Caudate nucleus (tissue), 63 donors: ENCODE measurements at places on chromosomes 1 and 21.

- no peak for DNase-seq
These were observed 20.3 kb downstream of the USP24 start for GRCh38 chr1:55194851-55195250.

DNA sequence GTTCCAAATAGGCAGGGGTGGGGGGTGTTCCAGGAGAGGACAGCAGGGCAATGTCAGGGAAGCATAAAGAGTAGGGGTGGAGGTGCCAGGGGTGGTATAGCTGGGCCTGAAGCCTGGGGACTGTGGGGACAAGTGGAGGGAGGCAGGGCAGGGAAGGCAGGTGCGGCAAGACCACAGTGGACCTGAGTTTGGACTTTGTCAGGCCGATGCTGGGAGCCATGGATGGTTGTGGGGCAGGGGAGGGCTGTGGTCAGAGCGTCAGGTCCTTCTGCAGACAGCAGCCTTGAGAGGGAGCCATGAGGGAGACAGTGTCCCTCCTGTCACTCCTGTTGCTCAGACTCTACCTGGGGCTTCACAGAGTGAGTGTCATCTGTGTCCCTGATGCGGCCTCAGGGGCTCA is 320.3 kb downstream of the PTPRU start:
- no peak for DNase-seq

DNA sequence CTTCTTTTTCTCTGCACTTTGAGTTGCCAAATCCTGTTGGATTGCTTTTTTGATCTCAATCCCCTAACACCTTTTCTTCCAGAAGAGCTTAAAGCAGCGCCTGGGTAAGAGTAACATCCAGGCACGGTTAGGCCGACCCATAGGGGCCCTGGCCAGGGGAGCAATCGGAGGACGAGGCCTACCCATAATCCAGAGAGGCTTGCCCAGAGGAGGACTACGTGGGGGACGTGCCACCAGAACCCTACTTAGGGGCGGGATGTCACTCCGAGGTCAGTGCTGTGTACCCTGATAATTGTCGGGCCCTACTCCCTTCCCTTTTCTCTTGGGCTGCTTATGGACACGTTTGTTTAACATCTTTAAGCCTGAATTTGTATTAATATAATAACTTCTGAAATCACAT is 8.3 kb downstream of the CHTOP start:
- no peak for DNase-seq

DNA sequence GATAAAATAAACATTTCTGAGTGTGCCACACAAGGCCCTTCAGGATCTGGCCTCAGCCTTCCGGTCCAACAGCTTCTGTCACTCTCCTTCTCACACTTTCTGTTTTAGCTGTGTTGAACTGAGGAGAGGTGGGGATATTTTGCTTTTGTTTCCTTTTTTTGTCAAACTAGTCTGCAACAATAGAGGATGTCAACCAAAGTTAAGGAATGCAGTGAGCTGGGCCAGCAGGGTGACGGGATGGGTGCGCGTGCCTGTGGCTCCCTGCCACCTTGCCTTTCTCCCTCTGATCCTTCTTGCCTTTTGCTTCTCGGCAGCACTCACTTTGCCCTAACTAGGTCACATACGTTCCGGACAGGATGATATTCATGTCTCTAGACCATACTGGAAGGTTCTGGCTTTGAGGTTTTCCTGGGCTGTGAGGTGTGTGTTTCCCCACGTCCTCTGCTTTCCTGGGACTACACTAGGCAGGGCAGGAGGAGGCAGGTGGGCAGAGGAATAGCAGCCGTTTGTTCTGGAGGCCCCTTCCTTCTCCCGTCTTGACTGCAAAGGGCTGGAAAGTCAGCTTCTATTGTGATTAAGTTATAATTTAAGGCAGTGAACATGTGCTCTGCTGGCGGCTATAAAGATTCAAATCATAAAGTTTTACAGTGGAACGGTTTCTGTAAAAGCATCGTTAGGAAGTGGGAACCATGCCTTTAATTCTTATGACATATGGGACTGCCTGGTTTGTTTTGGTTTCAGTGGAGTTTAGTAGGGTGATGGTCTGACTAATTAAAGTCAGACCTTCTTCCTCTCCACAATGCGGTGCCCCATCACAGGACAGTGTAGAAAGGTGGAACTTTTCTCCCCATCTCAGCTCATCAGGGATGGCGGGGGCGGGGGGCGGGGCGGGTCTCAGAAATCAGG is 67.8 kb downstream of the RNF220 start:
- no peak for DNase-seq

GRCh38 chr1:209403921-209404320 is 179.6 kb upstream of the CAMK1G start:
- no peak for DNase-seq

DNA sequence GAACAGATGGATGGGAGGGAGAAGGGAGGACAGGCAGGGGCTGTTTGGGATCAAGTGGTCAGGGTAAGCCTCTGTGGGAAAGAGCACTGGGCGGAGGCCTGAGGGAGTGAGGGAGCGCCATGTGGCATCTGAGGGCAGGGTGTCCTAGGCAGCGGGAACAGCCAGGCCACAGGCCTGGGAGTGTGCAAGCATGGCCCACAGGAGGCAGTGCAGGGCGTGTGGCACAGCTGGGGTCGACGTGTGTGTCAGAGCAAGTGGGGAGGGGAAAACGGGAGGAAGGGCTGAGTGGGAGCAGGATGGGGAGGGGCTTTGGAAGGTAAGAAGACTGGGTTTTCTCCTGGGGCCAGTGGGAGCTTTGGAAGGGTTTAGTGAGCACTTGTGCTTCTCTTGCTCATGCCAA is 143.4 kb downstream of the SYF2 start:
- no peak for DNase-seq

- no peak for DNase-seq
These were observed 83.3 kb upstream of the KCNJ15 start for GRCh38 chr21:38173276-38174035.

DNA sequence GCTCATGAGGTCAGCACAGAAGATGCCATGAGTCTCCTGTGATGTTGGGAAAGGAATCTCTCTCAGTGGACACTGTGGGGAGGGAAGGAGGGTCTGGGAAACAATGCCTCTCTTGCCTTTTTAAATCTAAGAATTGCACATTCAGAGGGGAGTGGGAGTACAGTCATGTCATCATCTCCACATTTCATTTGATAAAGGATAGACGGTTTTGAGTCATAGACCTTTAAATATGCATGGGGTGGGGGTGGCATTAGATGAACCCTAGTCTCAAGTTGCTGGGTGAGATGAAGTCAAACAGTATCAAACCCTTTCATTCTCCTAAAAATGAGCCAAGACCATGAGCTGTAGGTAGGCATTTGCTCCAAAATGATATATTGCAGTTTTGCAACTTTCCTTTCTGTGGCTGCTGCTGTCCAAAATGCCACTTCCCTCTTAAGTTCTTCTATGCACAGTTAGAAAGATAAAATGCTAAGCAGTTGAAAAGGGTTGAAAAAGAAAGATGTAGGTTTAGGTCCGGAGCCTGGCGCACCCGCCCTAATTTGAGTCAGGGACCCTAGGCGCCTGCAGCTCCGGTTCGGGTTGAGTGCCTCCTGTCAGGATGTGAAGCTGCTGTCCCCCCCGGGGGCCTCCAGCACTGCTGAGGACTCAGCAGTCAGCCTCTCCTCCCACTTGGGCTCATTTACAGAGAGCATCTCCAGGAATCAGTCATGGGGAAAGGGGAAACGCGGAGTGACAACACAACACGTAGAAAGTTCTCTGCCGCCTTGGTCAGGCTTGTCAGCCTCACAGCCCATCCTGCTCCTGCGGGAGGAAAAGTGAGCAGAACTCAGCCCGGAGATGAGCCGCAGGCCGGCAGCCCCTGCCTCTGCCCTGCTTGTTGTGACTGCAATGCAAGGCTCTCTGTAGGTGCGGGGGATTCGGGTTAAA is 479.3 kb upstream of the RUNX1 start:
- DNase-seq: no peak

- DNase-seq: no peak
These were observed 570.9 kb upstream of the CAMK1G start for GRCh38 chr1:209012443-209013196.

DNA sequence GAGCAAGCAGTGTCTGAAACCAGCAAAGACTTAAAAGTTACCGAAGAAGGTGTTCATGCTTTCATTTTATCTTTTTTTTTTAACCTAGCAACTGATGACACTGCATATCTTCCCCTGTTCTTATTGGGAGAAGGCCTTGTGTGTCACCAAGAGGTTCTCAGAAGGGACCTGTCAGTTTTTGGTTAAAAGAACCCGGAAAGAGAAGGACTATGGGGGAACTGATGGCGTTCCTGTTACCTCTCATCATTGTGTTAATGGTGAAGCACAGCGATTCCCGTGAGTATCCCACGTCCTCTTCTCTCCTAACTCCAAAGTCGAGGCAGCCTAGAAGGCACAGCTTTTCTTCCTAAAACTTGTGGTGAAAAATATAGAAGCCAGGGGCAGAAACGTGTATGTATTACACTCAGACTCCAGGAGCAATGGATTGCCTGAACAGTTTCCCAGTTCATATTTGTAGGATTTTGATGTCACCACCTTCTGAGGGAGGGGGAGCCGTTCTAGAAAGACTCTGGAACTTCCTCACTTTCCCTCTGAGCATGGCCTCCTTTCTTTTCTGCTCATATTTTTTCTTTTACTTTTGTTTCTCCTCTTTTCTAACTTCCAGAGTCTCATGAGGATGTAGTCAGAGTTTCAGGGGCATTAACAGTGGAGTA is at the start of gene MR1:
Gene MR1, plus strand, starts transcription at position 185 of the 653 bp plus-strand sequence. Its CDS starts 25 bp downstream, at position 210.
- no peak for DNase-seq

GRCh38 chr1:98322086-98322485 is 339.4 kb upstream of the SNX7 start:
- no peak for DNase-seq

DNA sequence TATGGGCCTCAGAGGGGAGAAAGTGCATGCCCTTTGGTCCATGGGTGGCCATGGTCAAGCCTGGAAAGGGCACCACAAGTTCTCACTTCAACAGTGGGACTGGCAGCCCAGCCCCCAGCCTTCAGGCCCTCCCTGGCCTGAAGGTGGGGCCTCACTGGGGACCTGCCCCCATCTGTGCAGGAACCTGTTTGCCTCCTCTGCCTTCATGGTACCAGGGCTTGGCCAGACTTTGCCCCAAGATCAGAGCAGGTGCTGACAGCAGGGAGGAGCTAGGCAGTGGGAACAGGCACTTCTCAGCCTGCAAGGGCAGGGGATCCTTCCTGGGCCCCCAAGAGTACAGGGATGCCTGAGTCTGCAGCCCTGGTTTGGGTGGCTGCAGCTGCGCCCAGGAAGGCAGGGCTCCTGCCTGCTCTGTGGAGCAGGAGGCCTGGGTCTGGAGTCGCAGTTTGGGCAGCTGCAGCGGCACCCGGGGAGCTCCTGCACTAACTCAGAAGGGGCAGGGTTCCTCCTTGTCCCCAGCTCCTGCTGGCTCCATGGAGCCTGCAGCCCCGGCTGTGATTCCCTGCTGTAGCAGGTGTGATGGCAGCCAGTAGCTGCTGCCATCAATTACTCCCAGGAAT is 460.1 kb upstream of the NCAM2 start:
- no peak for DNase-seq

DNA sequence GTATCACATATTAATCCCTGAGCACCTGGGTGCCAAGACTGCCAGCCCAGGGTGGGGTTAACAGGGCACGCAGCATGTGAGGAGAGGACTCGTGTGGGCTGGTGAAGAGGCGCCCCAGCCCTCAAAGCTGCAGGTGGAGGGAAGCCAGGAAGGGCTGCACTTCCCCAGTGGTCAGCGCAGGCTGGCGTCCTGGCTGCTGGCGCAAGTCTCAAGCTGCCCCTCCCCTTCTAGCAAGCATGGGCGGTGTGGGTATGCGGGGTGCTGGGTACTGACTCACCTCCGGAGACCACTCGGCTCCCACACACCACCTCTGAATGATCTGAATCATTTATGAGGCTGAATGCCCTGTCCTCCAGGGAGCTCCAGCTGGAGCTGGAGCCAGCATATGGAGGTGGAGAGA is 44.0 kb downstream of the EIF2D start:
- DNase-seq: no peak

GRCh38 chr1:26283279-26283853 is 3.5 kb downstream of the SH3BGRL3 start:
- no peak for DNase-seq

DNA sequence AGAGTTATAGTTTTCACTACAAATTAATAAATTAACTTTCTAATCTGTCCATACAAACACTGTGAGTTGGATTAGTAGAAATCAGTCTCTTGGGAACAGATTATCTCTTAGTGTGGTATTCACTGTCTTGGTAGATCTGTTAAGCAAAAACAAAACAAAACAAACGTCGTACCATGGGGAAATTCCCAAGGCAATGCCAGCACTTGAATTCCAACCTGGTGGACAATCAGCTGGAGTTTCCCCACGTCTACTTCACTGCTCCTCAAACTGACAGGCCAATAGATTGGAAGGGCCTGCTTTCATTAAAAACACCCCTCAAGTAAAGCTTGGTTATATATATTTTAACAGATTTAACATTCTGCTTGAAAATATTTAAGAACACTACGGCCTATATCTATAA is 31.9 kb downstream of the GDAP2 start:
- DNase-seq: no peak
